Metanephros (tissue), 2 donors: ENCODE measurements at places on chromosomes 3 and 15. TPM values are rescaled to one million over a fixed set of nuclear protein-coding genes. Genes with fewer than 3 reads are reported as not detected.

TJP1 gene
- total RNA-seq, result 141 TPM

HIGD2B gene
- total RNA-seq, result not detected

TIPIN gene
- total RNA-seq, result 8.8 TPM

RARB gene
- 76.9 TPM for total RNA-seq

RSL24D1 gene
- 76.4 TPM for total RNA-seq

DUOX1 gene
- 1.8 TPM for total RNA-seq
